H54 (cell line): ENCODE measurements at places on chromosomes 4 and X.

DNA sequence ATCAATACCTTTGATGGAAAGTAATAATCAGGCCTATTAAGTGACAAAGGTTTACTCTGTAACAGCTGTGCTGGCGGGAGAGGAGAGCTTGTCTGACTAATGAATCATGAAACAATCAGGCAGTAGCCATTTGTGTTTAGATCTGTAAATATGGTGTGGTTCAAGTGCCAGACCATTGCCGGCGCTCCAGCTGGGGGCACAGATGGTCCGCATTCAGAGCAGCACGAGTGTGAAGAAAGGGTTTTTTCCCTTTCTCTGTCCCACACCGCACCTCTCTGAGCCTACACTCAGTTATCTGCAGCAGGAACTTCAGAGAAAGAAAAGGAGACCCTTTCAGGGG lies 111.3 kb upstream of the PAQR3 start:
- no peak for DNase-seq

- no peak for DNase-seq
Observed at GRCh38 chr4:2343476-2343875, 75.0 kb downstream of the ZFYVE28 start.

DNA sequence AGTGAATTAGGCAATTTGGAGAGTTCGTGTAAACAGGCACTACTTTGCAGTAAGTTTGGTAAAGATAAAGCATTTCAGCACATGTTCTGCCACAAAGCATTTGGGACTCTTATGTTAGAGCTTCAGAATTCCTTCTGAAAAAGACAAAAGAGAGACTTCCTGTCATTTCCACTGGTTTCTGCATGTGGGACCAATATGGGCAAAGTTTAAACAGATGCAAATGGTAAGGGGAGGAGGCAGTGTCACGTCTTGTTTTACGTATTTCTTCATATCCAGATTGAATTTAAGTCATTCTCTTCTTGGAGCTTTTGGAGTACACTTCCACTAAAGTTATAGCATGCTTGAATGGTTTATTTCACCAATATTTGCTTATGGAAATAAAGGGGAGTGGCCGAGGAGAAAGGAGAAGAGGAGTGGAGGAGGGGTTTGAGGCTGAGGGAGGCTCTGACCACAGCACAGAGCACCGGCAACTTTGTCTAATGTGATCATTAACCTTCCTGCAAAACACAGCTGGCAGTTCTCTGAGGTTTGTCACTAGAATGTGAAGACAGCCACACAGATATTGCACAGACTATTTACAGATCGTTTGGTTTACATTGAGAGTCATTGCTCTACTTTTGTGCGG lies at the start of gene APELA:
TSS of gene APELA (plus strand) at position 479 of the 625 bp plus-strand sequence. CDS start 154 bp downstream, outside the sequence.
- no peak for DNase-seq

DNA sequence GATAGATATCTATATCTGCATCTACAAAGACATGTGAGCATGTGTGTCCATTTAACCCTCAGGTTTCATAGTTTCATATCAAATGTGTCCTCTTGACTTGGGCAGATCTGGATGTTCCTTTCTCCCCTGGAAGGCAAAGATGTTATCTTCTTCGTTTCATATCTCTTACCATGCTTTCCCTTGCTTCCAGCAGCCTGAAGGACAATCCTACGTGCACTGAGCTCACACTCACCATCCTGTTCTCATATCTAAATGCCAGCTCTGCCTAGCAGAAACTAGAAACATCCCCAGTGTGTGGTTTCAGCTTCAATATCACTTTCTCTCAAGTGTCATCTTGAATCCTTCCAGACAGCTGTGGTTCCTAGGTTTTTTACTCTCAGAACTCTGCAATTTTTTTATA lies 66.2 kb downstream of the ZAR1 start:
- DNase-seq: no peak

- peak; percentile 7 for DNase-seq
Observed at GRCh38 chr4:88674979-88675378, 22.6 kb downstream of the NAP1L5 start.

- no peak for DNase-seq
Observed at GRCh38 chr4:165248102-165248501, 40.7 kb downstream of the KLHL2 start.

DNA sequence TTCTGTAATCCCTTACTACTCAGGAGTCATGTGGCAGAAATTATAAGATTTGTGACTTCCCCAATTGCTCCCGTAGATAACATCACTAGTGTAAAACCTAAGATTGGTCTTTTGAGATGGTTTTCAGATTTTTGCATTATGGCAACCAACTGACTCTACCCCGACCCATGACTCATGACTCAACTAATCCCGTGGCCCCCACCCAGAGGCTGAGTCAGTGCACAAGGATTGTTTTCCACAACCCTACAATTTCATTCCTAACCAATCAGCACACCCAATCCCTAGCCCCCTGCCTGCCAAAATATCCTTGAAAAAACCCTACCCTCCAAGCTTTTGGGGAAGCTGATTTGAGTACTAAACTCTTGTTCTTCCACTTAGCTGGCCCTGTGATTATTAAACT lies 109.4 kb upstream of the FAM9C start:
- no peak for DNase-seq

GRCh38 chr4:15707363-15707715 lies 4.5 kb downstream of the BST1 start:
- no peak for DNase-seq

- no peak for DNase-seq
Observed at GRCh38 chr4:67234296-67234695, 311.0 kb downstream of the CENPC start.
